Frontal cortex (tissue), 4 donors: ENCODE measurements at places on chromosomes 4 and X. TPM values are rescaled to one million over a fixed set of nuclear protein-coding genes. Genes with fewer than 3 reads are reported as not detected.

The MAGEA12 gene
- not detected for total RNA-seq

The RHOXF1 gene
- total RNA-seq: not detected

The TEC gene
- 1.6 TPM for total RNA-seq

The LINC00632 gene
- 15.9 TPM for total RNA-seq

The RRH gene
- 0.41 TPM for total RNA-seq

The ANXA10 gene
- not detected for total RNA-seq

The SUPT20HL1 gene
- not detected for total RNA-seq

The ATP8A1 gene
- total RNA-seq: 171 TPM

The GPR143 gene
- total RNA-seq: 0.82 TPM

The S100P gene
- total RNA-seq: 0.41 TPM

The NAP1L2 gene
- total RNA-seq: 46.1 TPM

The SERPINA7 gene
- not detected for total RNA-seq

The DIPK2B gene
- 1.6 TPM for total RNA-seq

The IL3RA gene
- 1.2 TPM for total RNA-seq

The TGIF2LX gene
- not detected for total RNA-seq

The DMRTC1 gene
- not detected for total RNA-seq

The ADAM29 gene
- 0.41 TPM for total RNA-seq

The OPHN1 gene
- 39.1 TPM for total RNA-seq

The ADGRL3 gene
- 302 TPM for total RNA-seq

The ENAM gene
- total RNA-seq: under 0.01 TPM

The DCHS2 gene
- total RNA-seq: 11.0 TPM

The GPR82 gene
- total RNA-seq: not detected

The MAGEA10 gene
- total RNA-seq: not detected

The RTL9 gene
- under 0.01 TPM for total RNA-seq

The TASL gene
- total RNA-seq: 0.82 TPM

The LARP1B gene
- total RNA-seq: 67.7 TPM

The SAGE1 gene
- total RNA-seq: not detected

The FGF13 gene
- 128 TPM for total RNA-seq

The SERTM2 gene
- total RNA-seq: under 0.01 TPM

The CT45A1 gene
- total RNA-seq: not detected

The COX7B gene
- total RNA-seq: 79.9 TPM

The TMEM255A gene
- 1.6 TPM for total RNA-seq

The FTSJ1 gene
- total RNA-seq: 36.3 TPM

The PIN4 gene
- 16.3 TPM for total RNA-seq

The GAGE12E gene
- total RNA-seq: not detected

The SPON2 gene
- 6.1 TPM for total RNA-seq

The PABPC1L2A gene
- 1.6 TPM for total RNA-seq

The NDNF gene
- 4.1 TPM for total RNA-seq

The MAGEE1 gene
- total RNA-seq: 16.3 TPM

The C4orf33 gene
- total RNA-seq: 6.9 TPM

The TIMP1 gene
- total RNA-seq: 2.9 TPM

The BEND2 gene
- total RNA-seq: not detected

The MYOZ2 gene
- total RNA-seq: 0.41 TPM

The VSIG1 gene
- total RNA-seq: 0.41 TPM

The RGS12 gene
- 72.2 TPM for total RNA-seq

The STEEP1 gene
- 35.1 TPM for total RNA-seq
